Activated T-cell treated with anti-CD3 and anti-CD28 coated beads for 4 hours (primary cell): ENCODE measurements at places on chromosomes 7 and 10.

DNA sequence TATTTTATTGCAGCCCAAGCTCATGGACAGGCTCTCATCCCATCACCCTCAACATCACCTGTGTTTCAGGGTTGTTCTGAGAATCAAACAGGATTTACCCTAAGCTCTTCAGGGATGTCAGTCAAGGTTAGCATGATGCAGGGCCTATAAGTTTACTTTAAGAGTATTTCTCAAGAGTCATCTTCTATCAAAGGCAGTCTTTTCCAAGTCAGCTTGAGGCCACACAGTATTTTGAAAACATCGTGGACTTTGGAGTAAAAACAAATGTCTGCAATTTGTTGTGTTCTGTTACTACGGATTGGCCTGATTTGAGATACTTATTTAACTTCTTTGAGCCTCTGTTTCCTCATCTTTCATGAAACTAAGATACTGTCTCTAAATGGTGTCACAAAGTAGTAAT, 42.0 kb upstream of the NRP1 start:
- DNase-seq, result no peak

DNA sequence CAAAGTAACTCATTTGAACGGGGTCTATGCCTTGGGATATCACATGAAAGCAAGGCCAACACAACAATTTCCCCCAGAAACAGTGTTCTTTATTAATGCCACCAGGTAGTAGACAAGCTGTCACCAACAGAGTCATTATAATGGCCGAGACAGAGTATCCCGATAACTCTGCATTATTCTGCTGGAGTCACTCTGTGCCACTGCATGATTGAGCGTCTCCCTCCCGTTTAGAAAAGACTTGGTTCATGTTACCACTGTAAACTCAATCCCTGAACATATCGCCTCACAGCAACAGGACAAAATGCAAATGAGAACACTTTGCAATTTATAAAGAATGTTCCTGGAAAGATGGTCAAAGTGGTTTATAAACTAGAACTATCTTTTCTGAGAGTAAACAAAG, 932.5 kb downstream of the GATA3 start:
- DNase-seq, result no peak

- no peak for DNase-seq
Observed at GRCh38 chr7:113796557-113796956, 122.3 kb downstream of the PPP1R3A start.

DNA sequence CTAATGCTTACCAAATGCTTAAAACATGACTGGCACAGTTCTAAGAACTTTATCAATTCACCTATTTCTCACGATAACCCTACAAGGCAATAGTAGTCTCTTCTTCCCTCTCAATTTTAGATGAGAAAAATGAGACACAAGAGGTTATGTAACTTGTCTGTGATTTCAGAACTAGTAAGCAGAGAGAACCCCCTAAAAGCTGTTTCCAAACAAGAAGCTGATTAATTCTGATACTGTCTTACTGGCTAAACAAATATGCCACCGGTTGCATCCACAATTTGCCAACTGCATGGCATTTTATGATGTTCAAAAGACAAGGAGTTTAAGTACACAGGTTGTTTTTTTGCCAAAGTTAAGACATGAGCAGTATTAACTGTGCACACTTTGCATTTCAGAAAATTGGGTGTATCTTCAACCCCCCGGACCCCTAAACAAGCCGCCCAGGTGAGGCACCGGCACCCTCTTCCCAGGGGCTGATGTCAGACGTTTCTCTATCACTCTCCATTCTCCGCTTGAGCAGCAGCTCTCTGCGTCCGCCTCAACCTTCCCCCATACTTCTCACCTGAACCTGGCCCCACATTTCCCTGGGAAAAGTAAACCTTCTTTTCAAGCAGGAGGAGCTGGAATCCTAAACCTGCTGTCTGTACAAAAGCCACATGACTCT, 21.7 kb downstream of the RSU1 start:
- no peak for DNase-seq
